RPMI7951 (cell line): ENCODE measurements at places on chromosomes 6 and 20. TPM values are rescaled to one million over a fixed set of nuclear protein-coding genes. Genes with fewer than 3 reads are reported as not detected.

The TMEM170B gene
- total RNA-seq, result 0.39 and 0.60 TPM in 2 replicates

The NPBWR2 gene
- total RNA-seq, result not detected in 2 replicates

The APCDD1L gene
- total RNA-seq, result 122 and 149 TPM in 2 replicates

The CNKSR3 gene
- 4.3 and 5.3 TPM in 2 replicates for total RNA-seq

The GGTLC1 gene
- not detected in 2 replicates for total RNA-seq

The AKAP7 gene
- 8.5 and 8.8 TPM in 2 replicates for total RNA-seq

The ENPP4 gene
- total RNA-seq, result 0.29 and 0.36 TPM in 2 replicates

The ARFGEF3 gene
- 0.20 and 0.24 TPM in 2 replicates for total RNA-seq

The FAM209B gene
- not detected in 2 replicates for total RNA-seq

The PTK6 gene
- 0.48 TPM in 1 of 2 replicates, not detected in the other for total RNA-seq

The CCN6 gene
- total RNA-seq, result 0.24 TPM in 1 of 2 replicates, not detected in the other

The CLPSL2 gene
- not detected in 2 replicates for total RNA-seq

The TGM3 gene
- total RNA-seq, result not detected in 2 replicates

The RIPPLY2 gene
- total RNA-seq, result not detected in 2 replicates

The OR2H1 gene
- not detected in 2 replicates for total RNA-seq

The TPBG gene
- total RNA-seq, result 65.2 and 68.2 TPM in 2 replicates

The IRF4 gene
- total RNA-seq, result 0.24 and 0.39 TPM in 2 replicates

The RIMS4 gene
- not detected in 2 replicates for total RNA-seq

The FRMD1 gene
- not detected in 2 replicates for total RNA-seq

The OXT gene
- total RNA-seq, result not detected in 2 replicates

The OR2H2 gene
- not detected in 2 replicates for total RNA-seq

The TBCC gene
- total RNA-seq, result 47.8 and 63.7 TPM in 2 replicates

The BMP7 gene
- total RNA-seq, result 0.96 and 0.98 TPM in 2 replicates

The E2F1 gene
- total RNA-seq, result 28.7 and 33.3 TPM in 2 replicates

The ARHGAP40 gene
- total RNA-seq, result 0.10 TPM in 1 of 2 replicates, not detected in the other

The ZSCAN31 gene
- 1.6 and 3.8 TPM in 2 replicates for total RNA-seq

The HFE gene
- 11.6 and 12.1 TPM in 2 replicates for total RNA-seq

The ZC2HC1B gene
- total RNA-seq, result not detected in 2 replicates

The FOXS1 gene
- total RNA-seq, result 0.24 and 0.39 TPM in 2 replicates

The COL12A1 gene
- 25.9 and 28.7 TPM in 2 replicates for total RNA-seq

The KIAA1755 gene
- 0.59 and 1.1 TPM in 2 replicates for total RNA-seq

The DEFB132 gene
- total RNA-seq, result not detected in 2 replicates

The HEY2 gene
- total RNA-seq, result 0.10 and 0.36 TPM in 2 replicates

The NNAT gene
- total RNA-seq, result not detected in 2 replicates

The PBOV1 gene
- not detected in 2 replicates for total RNA-seq

The MATN4 gene
- total RNA-seq, result 0.10 TPM in 1 of 2 replicates, not detected in the other

The SLC18B1 gene
- total RNA-seq, result 14.6 and 14.9 TPM in 2 replicates

The IL20RA gene
- not detected in 2 replicates for total RNA-seq

The ABHD16B gene
- total RNA-seq, result not detected in 2 replicates

The NCOA7 gene
- 12.8 and 17.9 TPM in 2 replicates for total RNA-seq

The PRDM13 gene
- total RNA-seq, result under 0.01 TPM in 1 of 2 replicates, not detected in the other

The LY6G6C gene
- total RNA-seq, result not detected in 2 replicates

The EMILIN3 gene
- 0.10 and 0.12 TPM in 2 replicates for total RNA-seq

The SLC22A3 gene
- 1.7 and 2.2 TPM in 2 replicates for total RNA-seq

The SLC12A5 gene
- total RNA-seq, result 0.96 TPM in 1 of 2 replicates, not detected in the other

The IYD gene
- total RNA-seq, result not detected in 2 replicates

The CRISP2 gene
- total RNA-seq, result not detected in 2 replicates

The TFAP2D gene
- not detected in 2 replicates for total RNA-seq

The HDGFL1 gene
- total RNA-seq, result not detected in 2 replicates

The SYNCRIP gene
- total RNA-seq, result 74.5 and 80.5 TPM in 2 replicates

The CBLN4 gene
- not detected in 2 replicates for total RNA-seq
